AG20443 (cell line): ENCODE measurements at places on chromosomes 5 and 9.

DNA sequence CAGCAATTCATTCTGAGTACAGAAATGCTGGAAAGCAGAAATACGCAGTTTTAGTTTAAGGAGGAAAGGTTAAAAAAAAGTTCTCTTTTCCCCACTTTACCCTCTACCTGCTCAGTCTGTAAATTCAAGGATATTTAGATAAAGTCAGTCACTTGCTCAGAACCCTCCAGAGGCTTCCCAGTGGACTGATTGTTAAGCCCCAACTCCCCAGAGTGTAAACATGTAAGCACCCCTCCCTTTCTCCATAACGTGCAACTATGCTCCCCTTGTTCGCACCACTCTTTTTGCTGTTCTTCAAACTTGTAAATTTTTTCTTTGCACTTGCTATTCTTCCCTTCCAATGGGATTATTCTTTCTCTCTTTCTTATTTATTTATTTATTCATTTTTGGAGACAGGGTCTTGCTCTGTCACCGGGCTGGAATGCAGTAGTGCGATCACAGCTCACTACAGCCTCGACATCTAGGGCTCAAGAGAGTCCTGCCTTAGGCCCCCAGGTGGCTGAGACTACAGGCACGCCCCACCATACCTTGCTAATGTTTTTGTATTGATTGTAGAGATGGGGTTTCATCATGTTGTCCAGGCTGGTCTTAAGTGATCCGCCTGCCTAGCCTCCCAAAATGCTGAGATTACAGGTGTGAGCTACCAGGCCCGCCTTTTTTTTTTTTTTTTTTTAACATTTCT, 32.5 kb upstream of the ERBIN start:
- no peak for DNase-seq

- no peak for DNase-seq
Measured at GRCh38 chr5:1731091-1731639, 68.5 kb downstream of the MRPL36 start.

- no peak for DNase-seq
Measured at GRCh38 chr9:86525182-86525581, 171.0 kb upstream of the TUT7 start.

- DNase-seq: peak; percentile 41
Measured at GRCh38 chr5:58240322-58240721, 219.6 kb downstream of the PLK2 start.

- DNase-seq: no peak
Measured at GRCh38 chr5:76386360-76386759, 16.7 kb upstream of the IQGAP2 start.

- peak; percentile 74 for DNase-seq
Measured at GRCh38 chr5:93078082-93079038, 502.7 kb downstream of the NR2F1-AS1 start.

GRCh38 chr9:68537616-68537880, 3.1 kb downstream of the TMEM252 start:
- DNase-seq: no peak

GRCh38 chr5:107824821-107825220, 154.1 kb upstream of the EFNA5 start:
- no peak for DNase-seq

DNA sequence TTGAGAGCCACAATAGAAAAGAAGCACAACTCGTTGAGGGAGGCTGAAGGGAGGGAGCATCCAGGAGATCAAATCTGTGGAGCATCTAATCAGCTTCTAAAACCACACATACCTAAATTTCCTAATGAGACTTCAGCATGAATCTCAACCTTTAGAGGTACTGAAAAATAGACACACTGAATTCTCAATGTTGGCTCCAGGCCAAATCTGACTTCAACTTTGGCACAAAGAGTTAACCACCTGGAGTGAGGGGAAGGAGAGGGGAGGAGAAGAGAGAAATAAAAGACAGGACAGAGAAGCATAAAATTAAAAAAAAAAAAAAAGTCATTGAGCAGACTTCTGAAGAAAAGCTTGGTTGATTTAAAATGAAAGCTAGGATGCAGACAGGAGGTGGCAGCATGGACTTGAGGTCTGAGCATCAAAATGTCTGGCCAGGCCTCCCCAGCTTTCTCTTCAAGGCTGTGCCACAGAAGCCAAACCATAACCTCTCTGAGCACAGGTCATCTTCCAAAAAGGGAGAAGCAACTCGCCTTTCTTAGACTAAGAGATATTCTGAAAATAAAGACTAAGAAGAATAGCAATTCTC, 205.6 kb downstream of the DENND1A start:
- DNase-seq: peak; percentile 68

DNA sequence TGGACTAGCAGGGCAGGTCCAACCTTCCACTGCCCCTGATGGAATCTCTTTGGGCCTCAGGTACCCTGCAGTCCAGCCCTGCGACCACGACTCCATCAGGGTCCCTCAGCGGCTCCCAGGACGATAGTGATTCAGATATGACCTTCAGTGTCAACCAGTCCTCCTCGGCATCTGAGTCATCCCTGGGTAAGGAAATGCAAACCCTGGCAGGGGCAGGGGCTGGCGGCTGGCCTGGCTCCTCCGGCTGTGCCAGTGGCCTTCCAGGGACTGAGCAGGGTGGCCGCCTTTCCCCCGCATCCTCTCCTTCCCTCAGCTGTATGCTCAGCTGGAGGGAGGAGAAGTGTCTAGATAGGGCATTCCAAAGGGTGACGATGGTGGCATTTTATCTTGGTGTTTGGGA, 45.0 kb downstream of the NEURL1B start:
- no peak for DNase-seq

- peak; percentile 13 for DNase-seq
Measured at GRCh38 chr5:140112685-140113179, 1.2 kb upstream of the PURA start.

GRCh38 chr5:179345433-179346321, at the start of gene ADAMTS2:
ADAMTS2 (minus strand) TSS chr5:179345461; CDS start chr5:179345328, 133 bp downstream.
- DNase-seq: peak; percentile 93

DNA sequence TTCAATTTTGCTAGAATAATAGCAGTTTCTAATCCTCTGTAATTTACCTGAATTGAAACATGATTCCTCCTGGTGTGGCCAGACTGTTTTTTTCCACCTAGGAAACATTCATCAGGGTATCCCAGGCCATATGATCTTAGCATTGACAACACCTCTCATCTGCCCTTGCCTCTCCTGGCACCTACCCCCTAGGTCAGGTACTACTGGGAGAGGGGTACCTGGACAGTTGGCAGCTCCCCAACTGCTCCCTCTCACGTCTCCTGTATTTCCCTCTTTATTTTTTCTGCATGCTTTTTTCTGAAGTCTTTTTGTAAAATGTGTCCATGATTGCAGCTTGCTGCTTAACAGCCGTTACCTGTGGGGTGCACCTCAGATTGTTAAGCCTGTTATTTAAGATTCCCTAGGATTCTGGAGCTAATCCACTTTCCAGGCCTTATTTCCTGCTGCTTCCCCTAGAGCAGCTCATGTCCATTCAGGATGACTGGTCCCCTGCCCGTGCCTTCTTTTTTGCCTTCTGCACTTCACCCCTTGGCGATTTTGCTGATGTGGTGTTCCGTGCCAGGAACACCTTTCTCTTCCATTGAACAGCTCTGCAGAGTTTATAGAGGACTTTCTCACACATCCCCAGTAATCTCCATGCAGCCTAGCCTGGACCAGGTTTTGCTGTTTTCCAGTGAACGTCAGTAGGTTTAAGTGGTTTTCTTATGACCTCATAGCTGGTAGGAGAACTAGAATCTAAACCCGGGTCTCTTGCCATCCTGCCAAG, 33.6 kb downstream of the SNX30 start:
- no peak for DNase-seq

GRCh38 chr9:94799578-94800264, 73.2 kb downstream of the AOPEP start:
- no peak for DNase-seq

GRCh38 chr9:81621785-81622259, 67.5 kb downstream of the TLE1 start:
- DNase-seq: no peak

DNA sequence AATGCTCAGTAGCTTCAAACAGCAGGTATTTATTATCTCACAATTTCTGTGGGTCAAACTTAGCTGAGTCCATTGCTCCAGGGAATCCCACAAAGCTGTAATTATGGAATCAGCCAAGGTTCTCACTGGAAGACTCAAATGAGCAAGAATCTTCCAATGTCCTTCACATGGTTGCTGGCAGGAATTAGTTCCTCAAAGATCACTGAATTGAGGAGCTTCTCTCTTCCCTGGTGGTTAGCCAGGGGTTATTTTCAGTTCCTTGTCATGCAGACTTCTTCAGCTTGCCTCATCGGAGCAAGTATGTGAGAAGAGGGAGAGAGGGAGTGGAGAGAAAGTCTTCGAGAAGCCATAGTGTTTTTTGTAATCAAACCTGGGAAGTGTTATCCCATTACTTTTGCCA, 2331.9 kb downstream of the MAT2B start:
- no peak for DNase-seq

DNA sequence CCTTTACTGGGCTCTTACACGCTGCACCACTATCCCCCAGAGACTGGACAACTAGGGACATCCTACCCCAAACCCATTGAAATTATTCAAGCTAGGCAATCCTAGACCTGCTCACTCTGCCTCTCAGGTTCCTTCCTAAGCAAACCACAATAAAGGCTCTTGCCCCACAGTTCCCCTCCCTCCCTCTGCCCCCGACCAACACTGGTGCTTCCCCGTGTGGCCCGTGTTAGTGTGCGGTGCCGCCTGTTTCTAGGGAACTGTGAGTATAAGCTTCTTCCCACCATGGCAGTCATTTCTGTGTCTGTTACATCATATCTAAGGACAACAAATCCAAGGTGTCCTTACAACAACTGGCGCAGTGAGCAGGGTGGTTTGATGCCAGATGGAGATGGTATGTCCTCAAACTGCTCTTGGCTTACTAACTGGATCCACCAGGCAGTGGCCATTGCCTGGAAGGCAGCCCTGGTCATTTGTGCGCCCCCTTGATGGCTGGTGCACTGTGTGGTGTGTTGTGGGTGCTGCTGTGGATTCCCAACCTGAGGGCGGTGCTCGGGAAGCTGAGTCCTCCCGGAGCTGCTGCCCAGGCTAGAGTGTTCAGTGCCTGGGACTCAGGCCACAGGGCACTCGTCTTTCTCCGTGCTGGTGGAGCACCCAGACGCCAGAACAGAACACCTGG, 8.4 kb upstream of the MXD3 start:
- DNase-seq: no peak

DNA sequence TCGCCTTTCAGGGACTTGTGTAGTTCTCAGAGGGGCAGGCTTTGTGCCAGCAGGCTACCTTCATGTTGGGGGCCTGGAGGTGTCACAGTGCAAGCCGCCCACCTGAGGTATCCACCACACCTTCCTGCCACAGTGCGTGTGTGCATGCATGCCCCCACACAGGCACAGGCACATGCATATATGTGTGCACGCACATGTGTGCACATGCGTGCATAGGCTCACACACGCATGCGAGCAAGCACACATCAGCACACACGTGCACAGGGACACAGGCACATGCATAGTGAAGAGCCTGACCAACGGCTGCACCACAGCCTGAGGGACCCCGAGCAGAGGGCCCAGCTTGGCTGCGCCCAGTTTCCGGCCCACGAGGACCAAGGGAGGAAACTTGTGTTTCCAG, 36.1 kb downstream of the IRX4 start:
- DNase-seq: no peak

DNA sequence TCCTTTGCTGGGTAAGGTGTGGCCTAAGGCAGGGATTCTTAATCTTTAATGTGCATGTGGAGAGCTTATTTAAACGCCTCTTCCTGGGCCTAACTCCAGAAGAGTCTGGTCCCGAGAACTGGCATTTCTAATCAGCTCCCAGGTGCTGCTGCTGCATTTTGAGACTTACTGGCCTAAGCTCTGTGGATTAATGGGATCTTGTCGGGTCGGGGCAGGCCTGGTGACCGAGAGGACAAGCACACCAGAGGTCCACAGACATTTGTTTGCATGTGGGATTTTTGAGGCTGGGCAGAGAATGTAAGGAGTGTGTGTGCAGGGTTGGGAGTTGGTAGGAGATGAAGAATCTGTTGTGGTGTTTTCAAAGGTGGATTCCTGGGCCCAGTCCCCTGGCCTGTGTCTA, 95.0 kb upstream of the DAP start:
- DNase-seq: no peak

DNA sequence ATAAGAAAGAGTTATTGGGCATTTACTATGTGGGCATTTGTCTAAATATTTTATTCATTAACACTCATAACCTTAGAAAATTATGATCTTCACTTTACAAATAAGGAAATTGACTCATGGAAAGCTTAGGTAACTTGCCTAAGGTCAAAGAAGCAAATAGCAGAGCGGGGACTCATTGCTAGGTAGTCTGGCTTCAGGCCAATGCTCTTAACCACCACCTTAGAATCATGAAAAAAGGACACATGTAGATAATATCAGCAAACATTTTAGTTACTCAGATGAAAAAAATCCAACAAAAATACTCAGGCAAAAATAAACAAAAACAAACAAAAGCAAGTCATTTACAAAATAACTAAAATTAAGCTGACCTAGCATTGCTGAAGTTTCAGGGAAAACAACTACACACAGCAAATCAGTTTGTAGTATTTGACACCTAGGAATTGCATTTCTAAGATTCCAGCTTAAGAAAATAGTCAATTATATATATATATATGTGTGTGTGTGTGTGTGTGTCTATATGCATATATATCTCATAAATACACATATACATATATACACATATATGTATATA, 166.0 kb downstream of the HMHB1 start:
- DNase-seq: no peak

- no peak for DNase-seq
Measured at GRCh38 chr5:137164961-137165360, 334.2 kb downstream of the SPOCK1 start.

DNA sequence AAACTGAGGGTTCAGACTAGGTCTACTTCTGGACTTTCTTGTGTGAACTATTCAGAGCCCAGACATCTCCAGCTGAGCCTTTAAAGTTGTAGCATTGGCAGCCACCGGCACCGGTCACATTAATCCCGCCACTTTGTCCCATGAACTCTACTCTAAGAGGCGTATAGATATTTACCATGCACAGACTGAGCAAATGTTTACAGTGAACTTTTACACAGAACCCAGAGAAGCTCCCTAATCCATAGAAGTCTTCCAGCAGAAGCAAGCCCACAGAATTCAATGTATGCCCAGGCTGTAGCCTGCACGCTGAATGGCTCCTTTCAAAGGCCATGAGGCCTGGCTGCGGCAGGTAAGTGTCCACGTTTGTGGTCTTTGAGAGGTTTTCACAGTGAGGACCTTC, 466.9 kb downstream of the ENC1 start:
- DNase-seq: no peak

- DNase-seq: no peak
Measured at GRCh38 chr5:106303911-106304310, 1366.8 kb downstream of the EFNA5 start.
